ENCODE measurements at places on chromosomes 5 and 9. TPM values are rescaled to one million over a fixed set of nuclear protein-coding genes. Genes with fewer than 3 reads are reported as not detected.
A peak's percentile ranks its signal among the peaks of the same experiment; 100 is the strongest.

- DNase-seq: no peak
Observed at GRCh38 chr9:128706045-128706444, 3.7 kb downstream of the PKN3 start.

The FGF10 gene
- not detected for total RNA-seq

The DUSP1 gene
- 586 TPM for total RNA-seq

DNA sequence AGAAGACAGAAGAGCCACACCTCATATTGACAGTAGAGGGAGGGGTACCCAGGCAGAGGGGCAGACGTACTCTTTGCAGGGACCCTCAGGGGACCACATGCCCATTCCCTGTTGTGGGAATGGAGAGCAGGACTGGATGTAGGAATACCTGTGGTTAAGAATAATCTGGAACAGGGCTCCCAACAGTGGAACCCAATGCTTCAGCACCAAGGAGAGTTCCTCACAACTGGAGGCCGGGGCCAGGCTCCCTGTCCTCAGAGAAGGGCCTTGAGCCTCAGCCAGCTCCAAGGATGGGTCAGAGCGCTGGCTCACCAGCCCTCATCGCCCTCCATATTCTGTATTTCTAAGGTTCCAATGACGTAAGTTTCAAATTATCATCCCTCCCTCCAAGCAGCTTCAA is 7.4 kb upstream of the SHC3 start:
- peak; percentile 11 for DNase-seq

- no peak for DNase-seq
Observed at GRCh38 chr9:75962013-75962661, 71.7 kb downstream of the PCSK5 start.

- no peak for DNase-seq
Observed at GRCh38 chr5:79736528-79737514, 47.2 kb downstream of the CMYA5 start.

The TRIM23 gene
- total RNA-seq: 7.7 TPM

DNA sequence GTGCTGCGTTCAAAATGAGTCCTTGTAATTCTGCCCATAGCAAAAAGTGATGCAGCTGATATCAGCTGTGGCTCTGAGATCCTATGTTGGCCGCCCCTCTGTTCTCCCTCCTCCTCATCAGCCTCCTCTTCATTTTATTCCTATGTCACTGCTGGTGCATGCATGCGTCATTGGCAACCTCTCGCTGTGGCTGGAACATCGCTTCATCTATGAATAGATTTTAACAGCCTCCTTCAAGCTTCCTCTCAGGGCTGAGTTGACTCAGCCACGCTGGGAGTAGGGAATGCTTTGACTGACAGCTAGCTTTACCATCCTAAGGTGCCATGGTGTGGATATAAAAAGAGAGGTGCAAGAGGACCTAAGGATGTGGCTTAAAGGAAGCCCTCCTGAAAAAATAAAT is 303.5 kb downstream of the PLK2 start:
- DNase-seq: no peak

GRCh38 chr9:100674419-100675122 is 96.7 kb downstream of the CAVIN4 start:
- no peak for DNase-seq

GRCh38 chr9:89606049-89606623 is 1.3 kb downstream of the GADD45G start:
- peak; percentile 78 for DNase-seq

DNA sequence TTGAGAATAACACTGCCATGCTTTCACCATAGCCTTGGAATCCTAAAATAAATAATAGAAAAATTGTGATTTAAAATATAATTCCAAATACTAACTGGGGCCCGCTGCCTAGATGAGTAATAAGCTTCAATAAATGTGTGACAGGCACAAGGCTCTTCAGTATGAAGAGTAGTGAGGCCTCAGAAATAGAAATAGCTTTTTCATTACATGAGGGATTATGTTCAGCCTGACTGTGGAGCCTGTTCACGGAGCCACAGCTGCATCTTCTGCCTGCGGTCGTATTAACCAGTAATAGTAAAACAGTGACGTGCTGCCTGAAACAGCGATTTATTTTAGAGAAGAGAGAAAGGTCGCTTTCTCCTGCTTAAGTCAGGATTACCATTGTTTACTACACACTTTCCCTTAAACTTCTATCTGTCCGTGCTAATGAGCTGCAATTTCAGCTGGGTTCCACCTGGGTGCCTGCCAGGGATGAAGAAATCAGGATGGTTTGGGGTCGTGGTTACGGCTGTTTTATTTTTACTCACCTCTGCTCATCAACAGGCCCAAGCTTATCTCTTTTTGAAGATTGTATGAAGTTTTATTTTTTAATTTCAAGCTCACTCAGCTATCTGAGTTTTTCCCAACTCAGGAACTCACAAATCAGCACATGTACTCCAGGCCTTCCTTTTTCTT is 284.9 kb upstream of the WWC1 start:
- no peak for DNase-seq

The TUBB4B gene
- 599 TPM for total RNA-seq

The SLC36A2 gene
- total RNA-seq: not detected

DNA sequence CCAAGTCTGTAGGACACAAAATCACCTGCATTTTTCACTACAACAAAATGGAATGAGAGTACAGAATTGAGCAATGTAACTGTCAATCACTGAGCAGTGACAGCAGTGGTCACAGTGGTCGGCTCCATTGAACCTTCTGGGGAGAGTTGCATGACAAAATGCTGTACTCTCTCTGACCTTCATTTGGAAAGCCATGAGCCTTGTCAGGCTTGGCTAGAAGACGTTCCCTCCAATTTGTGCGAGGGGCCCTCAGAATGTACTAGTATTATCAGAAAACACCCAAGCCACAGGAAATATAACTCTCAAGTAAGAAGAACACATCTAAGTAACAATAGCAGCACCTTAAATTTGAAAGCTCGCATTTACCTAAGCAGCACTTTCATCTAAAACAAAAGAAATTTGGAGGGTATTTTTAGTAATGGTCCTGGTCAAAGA is 425.6 kb upstream of the MEF2C start:
- no peak for DNase-seq

- no peak for DNase-seq
Observed at GRCh38 chr9:36479101-36479500, 79.0 kb upstream of the RNF38 start.

DNA sequence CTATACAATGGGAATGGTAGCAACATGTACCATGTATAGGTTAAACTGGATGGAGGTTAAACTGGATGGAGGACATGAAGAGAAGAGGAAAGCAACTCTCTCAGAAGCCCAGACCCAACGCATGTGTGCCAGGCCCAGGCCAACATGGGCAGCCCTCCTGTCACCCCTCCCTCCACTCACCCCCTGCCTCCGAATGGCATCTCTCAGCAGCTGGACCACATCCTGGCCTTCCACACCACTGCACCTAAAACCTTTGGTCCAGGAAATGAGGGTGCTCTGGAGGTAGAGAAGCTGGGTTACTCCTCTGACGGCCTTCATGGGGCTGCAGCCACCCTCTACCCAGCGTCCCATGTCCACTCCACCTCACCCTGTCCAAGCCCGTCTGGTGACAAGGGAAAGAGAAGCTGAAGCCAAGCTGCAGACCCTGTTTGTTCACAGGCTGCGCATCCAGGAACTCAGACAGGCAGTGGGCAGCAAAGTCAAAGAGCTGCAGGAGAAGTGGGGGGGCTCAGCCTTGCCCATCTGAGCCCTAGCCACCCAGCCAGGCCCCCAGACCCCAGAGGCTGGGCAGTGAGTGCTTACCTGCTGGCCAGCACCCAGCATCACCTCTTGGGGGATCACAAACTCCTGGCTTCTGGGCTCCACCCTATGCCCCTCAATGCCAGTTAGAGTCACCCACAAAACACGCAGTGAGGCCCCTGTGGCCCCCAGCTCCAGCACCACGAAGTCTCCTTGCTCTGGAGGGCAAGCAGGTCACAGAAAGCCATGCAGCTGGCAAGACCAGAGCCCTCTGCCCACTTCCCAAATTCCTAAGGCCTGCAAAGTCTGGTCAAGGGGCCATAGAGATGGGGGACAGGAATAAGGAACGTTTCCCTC is 8.5 kb downstream of the HK3 start:
- no peak for DNase-seq

DNA sequence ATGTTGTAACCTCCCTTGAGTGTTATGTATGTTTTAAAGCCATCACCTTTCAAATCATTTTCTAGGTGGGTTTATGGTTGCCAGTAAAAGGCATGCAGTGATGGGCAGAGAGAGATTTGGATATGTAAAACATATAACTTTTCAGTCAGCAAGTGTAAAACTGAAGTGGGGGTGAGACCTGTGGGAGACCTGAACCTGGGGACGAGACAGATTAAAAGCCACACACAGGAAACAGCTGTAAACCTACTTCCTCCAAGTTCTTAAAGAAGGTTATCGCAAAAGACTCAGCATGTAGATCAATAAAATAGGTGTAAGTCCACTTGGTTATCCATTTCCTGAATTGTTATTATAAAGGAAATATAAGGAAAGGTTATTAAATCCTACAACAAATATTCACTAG is 76.6 kb downstream of the YIPF5 start:
- DNase-seq: no peak

The FBLL1 gene
- 0.07 TPM for total RNA-seq

GRCh38 chr9:77094150-77094549 is 74.7 kb downstream of the FOXB2 start:
- no peak for DNase-seq

DNA sequence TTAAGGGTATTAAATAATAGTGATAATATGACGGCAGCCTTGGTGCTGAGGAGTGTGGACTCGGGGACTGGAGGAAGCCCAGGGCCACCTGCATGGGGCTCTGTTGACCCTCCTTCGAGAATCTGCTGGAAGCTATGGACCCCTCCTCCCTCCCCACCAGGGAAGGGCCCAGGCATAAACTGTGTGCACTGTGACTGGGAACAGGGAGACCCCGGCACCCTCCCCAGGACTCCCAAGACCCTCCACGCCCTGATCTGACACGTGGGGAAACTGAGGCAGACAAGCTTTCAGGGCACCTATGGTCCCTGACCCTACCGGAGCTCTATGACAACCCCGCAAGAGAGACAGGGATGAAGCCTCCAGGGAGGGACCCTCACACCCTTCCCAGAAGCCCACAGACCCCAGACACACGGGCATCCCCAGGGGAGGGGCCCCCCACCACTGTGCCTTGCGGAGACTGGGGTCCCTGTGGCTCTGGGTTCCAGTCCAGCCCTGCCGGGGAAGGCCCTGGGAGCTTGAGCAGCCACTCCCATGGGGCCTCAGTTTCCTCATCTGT is 6.5 kb upstream of the EGFL7 start:
- DNase-seq: no peak

The SPATA9 gene
- not detected for total RNA-seq

DNA sequence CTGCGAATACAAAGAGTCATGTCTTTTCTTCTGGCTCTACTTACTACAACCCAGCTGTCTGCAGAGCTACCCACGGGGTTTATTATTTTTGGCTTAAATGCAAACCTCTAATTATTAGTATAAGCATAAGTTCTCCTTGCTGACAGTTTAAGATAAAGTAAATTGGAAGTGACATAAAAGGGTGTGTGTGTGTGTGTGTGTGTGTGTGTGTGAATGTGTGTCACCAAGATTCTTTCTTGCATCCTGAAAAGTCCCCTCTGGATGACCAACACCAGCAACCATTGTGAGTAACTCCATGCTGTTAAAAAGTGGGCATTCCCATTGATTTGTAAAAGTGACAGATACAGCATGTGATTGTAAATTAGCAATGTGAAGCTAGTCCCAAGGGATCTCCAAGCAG is 803.8 kb upstream of the ZNF608 start:
- DNase-seq: no peak

DNA sequence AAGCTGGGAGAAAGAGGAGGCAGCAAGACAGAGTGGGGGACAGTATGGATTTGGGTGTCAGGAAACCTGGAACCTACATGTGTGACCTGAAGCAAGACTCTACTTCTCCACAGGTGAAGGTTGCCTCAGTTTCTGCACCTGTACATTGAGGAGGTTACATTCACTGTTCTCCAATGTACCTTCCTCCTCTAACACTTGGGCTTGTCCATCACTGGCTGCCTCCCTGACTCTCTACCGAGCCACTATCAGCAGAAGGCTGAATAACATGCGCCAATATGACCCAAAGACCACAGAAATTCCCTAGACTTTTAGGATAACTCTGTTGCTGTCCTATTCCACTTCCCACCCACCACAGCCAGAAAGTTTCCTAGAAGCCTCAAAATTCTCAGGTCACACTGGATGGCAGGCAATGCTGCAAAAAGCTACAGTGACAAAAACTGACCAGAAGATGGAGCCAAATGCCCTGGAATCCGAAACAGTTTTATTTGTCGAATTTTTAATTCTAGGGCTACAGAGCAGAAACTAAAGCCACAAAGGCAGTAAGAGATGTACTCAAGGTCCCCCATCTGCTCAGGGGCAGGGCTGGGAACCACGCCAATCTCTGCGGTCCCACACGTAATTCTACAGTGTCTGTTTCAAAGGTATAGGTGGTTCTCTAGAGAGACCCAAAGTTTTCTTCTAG is 64.4 kb downstream of the FAM114A2 start:
- peak; percentile 69 for DNase-seq

GRCh38 chr5:146754621-146755020 is 123.9 kb downstream of the PPP2R2B start:
- no peak for DNase-seq

DNA sequence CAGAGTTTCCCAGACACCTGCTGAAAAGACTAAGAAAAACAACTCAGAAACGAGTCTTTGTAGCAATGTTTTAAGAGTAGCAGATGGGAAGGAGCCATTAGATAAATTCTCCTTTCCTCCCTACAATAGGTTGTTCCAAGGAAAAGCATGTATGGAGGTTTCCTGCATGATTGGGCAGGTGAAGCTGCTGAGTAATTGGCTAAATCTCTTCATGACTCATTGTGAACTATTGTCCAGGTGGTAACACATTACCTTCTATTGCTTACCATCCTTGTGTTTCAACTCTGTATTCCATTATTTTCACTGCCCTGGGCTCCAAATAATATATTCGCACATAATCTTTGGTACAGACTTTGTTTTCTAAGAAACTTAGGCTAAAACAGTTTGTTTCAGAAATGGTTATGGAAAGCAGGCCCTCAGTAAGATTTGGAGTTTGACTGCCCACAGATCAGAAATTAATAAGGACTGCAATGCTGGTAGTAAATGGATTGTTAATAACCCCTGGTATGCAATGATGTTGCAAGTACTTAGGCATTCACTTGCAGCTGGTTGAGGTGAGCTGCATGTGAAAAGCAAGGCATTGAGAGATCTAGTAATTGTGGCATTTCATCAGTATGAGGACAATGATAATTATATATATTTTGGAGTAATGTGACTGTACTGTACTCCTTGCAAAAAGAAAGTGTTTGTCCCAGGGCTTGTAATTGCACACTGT is 281.4 kb upstream of the VLDLR start:
- no peak for DNase-seq

DNA sequence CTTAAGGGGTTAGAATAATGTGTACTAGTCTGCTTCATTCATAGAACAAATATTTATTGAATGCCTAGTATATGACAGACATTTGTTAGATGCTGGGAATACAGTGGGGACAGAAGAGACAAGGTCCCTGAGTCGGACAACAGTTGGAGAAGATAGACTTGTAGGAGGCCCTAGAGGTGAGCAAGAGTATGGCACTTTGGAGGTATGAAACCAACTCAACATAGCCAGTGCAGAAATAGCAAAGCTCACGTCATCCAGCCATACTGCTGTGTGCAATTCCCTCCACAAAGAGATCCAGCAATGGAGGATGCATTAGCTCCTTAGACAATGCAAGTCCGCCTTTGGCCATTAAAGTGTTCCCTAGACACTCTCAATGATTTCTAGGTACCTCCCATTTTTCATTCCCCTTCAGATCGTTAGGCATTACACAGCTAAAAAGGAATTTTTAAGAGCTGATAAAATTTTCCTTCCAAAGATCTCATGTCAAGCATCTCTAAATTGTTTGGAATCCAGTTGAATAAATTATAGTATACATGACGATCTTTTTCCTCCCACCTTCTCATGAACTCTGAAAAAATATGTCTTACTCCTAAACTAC is 1949.6 kb upstream of the WWC1 start:
- DNase-seq: no peak

GRCh38 chr5:172245703-172246125 is 37.9 kb downstream of the UBTD2 start:
- DNase-seq: no peak

Measured in PC-3 (cell line).